ENCODE measurements at places on chromosomes 2 and 18. TPM values are rescaled to one million over a fixed set of nuclear protein-coding genes. Genes with fewer than 3 reads are reported as not detected.

GRCh38 chr2:221205103-221205673 lies 366.9 kb downstream of the EPHA4 start:
- no peak for DNase-seq

DNA sequence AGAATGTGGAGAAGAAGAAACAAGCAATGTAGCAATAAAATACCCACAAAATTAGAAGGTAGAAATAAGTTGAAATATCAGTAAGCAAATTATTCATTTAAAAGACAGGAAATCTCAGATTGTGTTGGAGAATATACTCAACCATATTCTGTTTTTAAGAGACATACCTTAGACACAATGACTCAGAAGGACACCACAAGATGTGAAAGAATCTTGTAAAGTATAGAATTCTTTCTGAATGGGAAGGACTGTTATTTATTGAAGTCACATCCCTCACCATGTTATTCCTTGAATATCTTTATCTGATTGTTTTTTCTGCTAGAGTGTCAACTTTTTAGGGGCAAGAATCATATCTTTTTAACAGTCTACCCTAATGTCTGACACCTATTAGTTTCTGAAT lies 50.4 kb downstream of the CTAGE1 start:
- no peak for DNase-seq

- DNase-seq: no peak
Measured at GRCh38 chr2:156565066-156565710, 129.0 kb downstream of the GPD2 start.

Gene SH3YL1
- total RNA-seq: 25.3 TPM

Gene TNS1
- total RNA-seq: 3.2 TPM

Data from H9 (cell line).